NCI-H345 (cell line): ENCODE measurements at places on chromosomes 5 and 9.

GRCh38 chr5:154213592-154213991 lies 23.1 kb downstream of the GALNT10 start:
- DNase-seq: no peak

GRCh38 chr9:5611321-5612184 lies 17.4 kb upstream of the RIC1 start:
- no peak for DNase-seq

GRCh38 chr5:65172486-65173129 lies 309.1 kb downstream of the ADAMTS6 start:
- no peak for DNase-seq

- no peak for DNase-seq
These were observed 17.3 kb downstream of the CTXN3 start for GRCh38 chr5:127666043-127666716.

DNA sequence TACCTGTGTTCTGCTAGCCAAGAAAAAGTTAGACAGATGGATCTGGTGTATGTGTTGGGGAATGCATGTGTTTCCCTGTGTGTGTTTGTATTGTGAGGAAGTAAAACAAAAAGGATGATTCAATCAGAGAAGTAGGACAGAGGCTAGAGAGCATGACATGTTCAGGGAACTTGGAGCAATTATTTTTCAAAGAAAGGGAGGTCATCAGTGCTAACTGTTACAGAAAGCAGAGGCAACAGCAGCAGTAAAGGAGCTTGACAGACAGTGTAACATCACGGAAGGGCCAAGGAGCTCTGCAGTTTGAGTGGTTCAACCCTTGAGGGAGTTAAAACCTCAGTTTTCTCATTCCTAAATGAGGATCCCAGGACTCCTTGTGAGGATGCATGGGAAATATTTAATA lies 13.2 kb downstream of the SPINK1 start:
- no peak for DNase-seq

- peak; percentile 83 for DNase-seq
These were observed 811.0 kb upstream of the GRAMD2B start for GRCh38 chr5:125612181-125612721.

DNA sequence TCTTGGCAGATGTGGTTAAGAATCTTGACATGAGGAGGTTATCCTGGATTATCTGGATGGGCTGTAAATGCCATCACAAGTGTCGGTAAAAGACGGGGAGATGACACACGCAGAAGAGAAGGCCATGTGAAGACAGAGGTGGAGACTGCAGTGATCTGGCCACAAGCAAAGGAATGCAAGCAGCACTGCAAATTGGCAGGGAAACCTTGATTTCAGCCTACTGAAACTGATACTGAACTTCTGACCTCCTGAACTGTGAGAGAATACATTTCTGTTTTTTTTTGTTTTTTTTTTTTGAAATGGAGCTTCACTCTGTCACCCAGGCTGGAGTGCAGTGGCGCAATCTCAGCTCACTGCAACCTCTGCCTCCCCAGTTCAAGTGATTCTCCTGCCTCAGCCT lies 92.4 kb upstream of the NFIL3 start:
- DNase-seq: no peak

DNA sequence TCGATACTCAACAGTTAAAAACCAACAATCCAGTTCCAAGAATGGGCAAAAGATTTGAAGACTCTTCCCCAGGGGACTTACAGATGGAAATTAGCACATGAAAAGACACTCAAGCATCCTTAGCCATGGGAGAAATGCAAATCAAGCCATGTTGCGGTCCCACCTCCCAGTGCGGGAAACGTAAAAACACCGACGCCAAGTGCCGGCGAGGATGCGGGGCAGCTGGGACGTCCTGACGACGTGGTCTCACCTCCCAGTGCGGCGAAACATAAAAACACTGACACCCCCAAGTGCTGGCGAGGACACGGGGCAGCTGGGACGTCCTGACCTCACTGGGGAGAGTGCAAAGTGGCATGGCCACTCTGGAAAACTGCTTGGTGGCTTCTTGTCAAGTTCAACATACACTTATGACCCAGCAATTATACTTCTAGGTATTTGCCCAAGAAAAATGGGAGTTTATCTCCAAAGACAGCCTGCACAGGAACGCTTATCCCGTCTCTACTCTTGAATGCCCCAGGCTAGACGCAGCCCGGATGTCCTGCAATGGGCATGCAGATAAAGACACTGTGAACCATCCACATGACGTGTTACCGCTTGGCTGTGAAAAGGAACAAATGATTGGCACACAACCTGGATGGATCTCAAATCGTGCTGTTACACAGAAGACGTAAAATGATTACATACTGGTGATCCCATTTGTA lies 60.1 kb upstream of the UBAC1 start:
- no peak for DNase-seq

DNA sequence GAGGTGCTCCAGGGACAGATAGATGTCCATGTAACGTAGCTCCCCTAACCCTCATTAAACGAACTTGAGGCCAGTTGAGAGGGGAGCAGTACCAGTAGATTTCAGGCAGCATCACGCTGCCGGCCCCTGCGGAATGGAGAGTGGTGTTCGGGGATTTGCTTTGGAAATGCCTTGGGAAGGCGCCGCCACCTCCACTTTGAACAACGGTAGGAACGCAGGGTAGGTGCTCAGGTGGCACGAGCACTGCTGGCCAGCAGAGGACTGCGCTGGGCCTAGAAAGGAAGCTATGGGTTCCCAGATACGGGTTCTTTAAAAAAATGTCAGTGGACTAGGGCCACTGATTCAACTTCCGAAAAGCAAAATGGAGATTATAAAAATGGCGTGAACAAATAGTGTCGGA lies 271.8 kb downstream of the FANCC start:
- DNase-seq: no peak

GRCh38 chr9:130432796-130433167 lies 12.0 kb upstream of the ASS1 start:
- peak; percentile 16 for DNase-seq

DNA sequence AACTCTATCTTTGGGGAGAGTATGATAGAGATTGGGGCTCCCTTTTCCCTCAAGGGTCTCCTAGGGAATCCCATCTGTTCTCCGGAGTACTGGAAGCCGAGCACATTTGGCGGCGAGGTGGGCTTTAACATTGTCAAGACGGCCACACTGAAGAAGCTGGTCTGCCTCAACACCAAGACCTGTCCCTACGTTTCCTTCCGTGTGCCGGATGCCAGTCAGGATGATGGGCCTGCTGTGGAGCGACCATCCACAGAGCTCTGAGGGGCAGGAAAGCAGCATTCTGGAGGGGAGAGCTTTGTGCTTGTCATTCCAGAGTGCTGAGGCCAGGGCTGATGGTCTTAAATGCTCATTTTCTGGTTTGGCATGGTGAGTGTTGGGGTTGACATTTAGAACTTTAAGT lies 21.5 kb downstream of the PTGS1 start:
- no peak for DNase-seq

GRCh38 chr5:113087976-113088514 lies 111.4 kb downstream of the DCP2 start:
- no peak for DNase-seq

- no peak for DNase-seq
These were observed 717.1 kb upstream of the ZNF608 start for GRCh38 chr5:125463466-125464092.

GRCh38 chr9:102631559-102631958 lies 363.6 kb upstream of the CYLC2 start:
- DNase-seq: no peak

GRCh38 chr9:130982636-130983358 lies 26.2 kb upstream of the LAMC3 start:
- DNase-seq: no peak
